SK-N-SH (cell line): ENCODE measurements at places on chromosomes 7 and 10. TPM values are rescaled to one million over a fixed set of nuclear protein-coding genes. Genes with fewer than 3 reads are reported as not detected.

LRRC61 gene
- 0.93 and 0.99 TPM in 2 replicates for polyA plus RNA-seq

HECTD2 gene
- 4.1 and 5.7 TPM in 2 replicates for polyA plus RNA-seq

UNC5B gene
- 12.2 and 13.8 TPM in 2 replicates for polyA plus RNA-seq

SCART1 gene
- polyA plus RNA-seq, result 2.1 and 3.4 TPM in 2 replicates

PPP1R9A gene
- polyA plus RNA-seq, result 0.30 and 0.58 TPM in 2 replicates

AZGP1 gene
- polyA plus RNA-seq, result 0.15 TPM in 1 of 2 replicates, not detected in the other

GNA12 gene
- 55.3 and 64.8 TPM in 2 replicates for polyA plus RNA-seq

NRAP gene
- not detected in 2 replicates for polyA plus RNA-seq

PLA2G12B gene
- not detected in 2 replicates for polyA plus RNA-seq

TMEM213 gene
- not detected in 2 replicates for polyA plus RNA-seq

FXYD4 gene
- not detected in 2 replicates for polyA plus RNA-seq

HYCC1 gene
- 5.3 and 5.8 TPM in 2 replicates for polyA plus RNA-seq

DPCD gene
- polyA plus RNA-seq, result 106 and 121 TPM in 2 replicates

CRTAC1 gene
- polyA plus RNA-seq, result 0.05 and 0.18 TPM in 2 replicates

NEUROG3 gene
- polyA plus RNA-seq, result not detected in 2 replicates

RAPGEF5 gene
- 1.2 and 1.8 TPM in 2 replicates for polyA plus RNA-seq

CD36 gene
- 0.10 and 0.16 TPM in 2 replicates for polyA plus RNA-seq

PTPRZ1 gene
- not detected in 2 replicates for polyA plus RNA-seq

CAMK2B gene
- polyA plus RNA-seq, result 0.10 and 0.20 TPM in 2 replicates

OIT3 gene
- polyA plus RNA-seq, result 0.05 TPM in 1 of 2 replicates, not detected in the other

CALML3 gene
- polyA plus RNA-seq, result not detected in 2 replicates

DPYSL4 gene
- 19.4 and 21.8 TPM in 2 replicates for polyA plus RNA-seq

ERLIN1 gene
- 43.8 and 46.7 TPM in 2 replicates for polyA plus RNA-seq

NPFFR1 gene
- not detected in 2 replicates for polyA plus RNA-seq

SLC26A5 gene
- polyA plus RNA-seq, result not detected in 2 replicates

PNLIPRP1 gene
- polyA plus RNA-seq, result not detected in 2 replicates

NIPSNAP2 gene
- 57.5 and 64.7 TPM in 2 replicates for polyA plus RNA-seq

DNAJC12 gene
- polyA plus RNA-seq, result 7.9 and 9.3 TPM in 2 replicates

GPR26 gene
- not detected in 2 replicates for polyA plus RNA-seq
